ENCODE measurements at places on chromosomes 12 and 14. TPM values are rescaled to one million over a fixed set of nuclear protein-coding genes. Genes with fewer than 3 reads are reported as not detected.

Gene THTPA
- total RNA-seq: 17.0 TPM

Gene RTL1
- 2.0 TPM for total RNA-seq

Gene CLEC2B
- total RNA-seq: not detected

Gene CKAP4
- total RNA-seq: 89.6 TPM

Gene YBX3
- 251 TPM for total RNA-seq

Gene BTG1
- total RNA-seq: 30.4 TPM

Gene CPNE6
- not detected for total RNA-seq

Gene SNRPF
- total RNA-seq: 65.9 TPM

Gene CMA1
- total RNA-seq: not detected

Gene ACACB
- 6.8 TPM for total RNA-seq

Gene TMEM233
- total RNA-seq: not detected

Gene KRT2
- total RNA-seq: not detected

Gene DEPDC4
- 5.1 TPM for total RNA-seq

Gene KLRC1
- total RNA-seq: not detected

Gene KRT72
- total RNA-seq: not detected

Gene RERGL
- not detected for total RNA-seq

Gene TRAFD1
- total RNA-seq: 25.2 TPM

Gene NKX2-1
- total RNA-seq: 2.6 TPM

Gene C12orf50
- 0.35 TPM for total RNA-seq

Gene IL26
- total RNA-seq: not detected

Gene MEG3
- 5.0 TPM for total RNA-seq

Gene TMEM253
- 0.99 TPM for total RNA-seq

Gene NUP37
- total RNA-seq: 59.4 TPM

Gene VRTN
- 108 TPM for total RNA-seq

Gene REC8
- total RNA-seq: 67.4 TPM

Gene CCNB1IP1
- 97.3 TPM for total RNA-seq

Gene EIF5
- 269 TPM for total RNA-seq

Gene SMARCD1
- total RNA-seq: 118 TPM

Gene A2ML1
- 10.7 TPM for total RNA-seq

Gene GZMB
- not detected for total RNA-seq

Gene POU6F1
- 6.2 TPM for total RNA-seq

Gene KRT77
- total RNA-seq: not detected

Gene EML5
- total RNA-seq: 2.3 TPM

Gene NR4A1
- 17.7 TPM for total RNA-seq

Gene ADGRD1
- 2.1 TPM for total RNA-seq

Gene CCDC175
- total RNA-seq: not detected

Gene GPR68
- total RNA-seq: 0.25 TPM

Gene LRRC10
- not detected for total RNA-seq

Gene SERPINA10
- total RNA-seq: not detected

Gene RNASE9
- not detected for total RNA-seq

Gene COQ6
- total RNA-seq: 15.5 TPM

Gene COL2A1
- total RNA-seq: 21.0 TPM

Gene ANKS1B
- total RNA-seq: 65.8 TPM

Gene MYH6
- not detected for total RNA-seq

Gene LYZ
- total RNA-seq: not detected

Gene CNTN1
- 8.4 TPM for total RNA-seq

Gene CD163L1
- total RNA-seq: 0.75 TPM

Gene LMNTD1
- total RNA-seq: 37.7 TPM

Gene PRH2
- not detected for total RNA-seq

Gene IL31
- not detected for total RNA-seq

Gene CCND2
- total RNA-seq: 362 TPM

Gene C1R
- 4.1 TPM for total RNA-seq

Gene STAB2
- not detected for total RNA-seq

Gene PPP1CC
- 189 TPM for total RNA-seq

Measured in endodermal cell (in vitro differentiated cells).